ENCODE measurements at places on chromosomes 5 and 9. TPM values are rescaled to one million over a fixed set of nuclear protein-coding genes. Genes with fewer than 3 reads are reported as not detected.

ZNF484 gene
- total RNA-seq: 12.7 TPM

DAB2IP gene
- 72.2 TPM for total RNA-seq

MARCOL gene
- total RNA-seq: not detected

PSD2 gene
- under 0.01 TPM for total RNA-seq

FOXD4L4 gene
- total RNA-seq: 1.2 TPM

FAM169A gene
- 37.7 TPM for total RNA-seq

FAM151B gene
- 0.73 TPM for total RNA-seq

NUTM2G gene
- total RNA-seq: not detected

DAPK1 gene
- 33.3 TPM for total RNA-seq

CATSPER3 gene
- total RNA-seq: not detected

FBP1 gene
- total RNA-seq: not detected

GGTA1 gene
- total RNA-seq: not detected

ANKRD34B gene
- total RNA-seq: not detected

ACTBL2 gene
- total RNA-seq: 0.16 TPM

BHMT gene
- total RNA-seq: not detected

HAVCR1 gene
- not detected for total RNA-seq

C7 gene
- not detected for total RNA-seq

SNCAIP gene
- not detected for total RNA-seq

STC2 gene
- 200 TPM for total RNA-seq

LCN6 gene
- total RNA-seq: not detected

FOXD4L6 gene
- total RNA-seq: 1.0 TPM

MLANA gene
- not detected for total RNA-seq

RNF224 gene
- not detected for total RNA-seq

LCN1 gene
- not detected for total RNA-seq

ADAMTS6 gene
- 67.4 TPM for total RNA-seq

MYO10 gene
- 34.3 TPM for total RNA-seq

ZDHHC11 gene
- 13.4 TPM for total RNA-seq

NR2F1-AS1 gene
- total RNA-seq: 8.7 TPM

ADAMTSL2 gene
- total RNA-seq: under 0.01 TPM

ECSCR gene
- not detected for total RNA-seq

CD74 gene
- 6.8 TPM for total RNA-seq

STK32A gene
- 2.7 TPM for total RNA-seq

NPR3 gene
- 5.0 TPM for total RNA-seq

ELOVL7 gene
- total RNA-seq: 39.2 TPM

PALM2AKAP2 gene
- total RNA-seq: 49.0 TPM

SGCD gene
- not detected for total RNA-seq

FAM78A gene
- total RNA-seq: 0.67 TPM

PCDHGC3 gene
- total RNA-seq: 76.3 TPM

EPB41L4A gene
- total RNA-seq: 1.1 TPM

SHB gene
- 24.8 TPM for total RNA-seq

MZB1 gene
- total RNA-seq: not detected

ANKRD31 gene
- total RNA-seq: 0.33 TPM

FGD3 gene
- 0.67 TPM for total RNA-seq

CYSRT1 gene
- 1.3 TPM for total RNA-seq

PCDHGA7 gene
- 4.7 TPM for total RNA-seq

PDGFRB gene
- 1.5 TPM for total RNA-seq

PCDHGB2 gene
- total RNA-seq: 1.3 TPM
